D341Med (cell line): ENCODE measurements at places on chromosomes 1 and 21.

DNA sequence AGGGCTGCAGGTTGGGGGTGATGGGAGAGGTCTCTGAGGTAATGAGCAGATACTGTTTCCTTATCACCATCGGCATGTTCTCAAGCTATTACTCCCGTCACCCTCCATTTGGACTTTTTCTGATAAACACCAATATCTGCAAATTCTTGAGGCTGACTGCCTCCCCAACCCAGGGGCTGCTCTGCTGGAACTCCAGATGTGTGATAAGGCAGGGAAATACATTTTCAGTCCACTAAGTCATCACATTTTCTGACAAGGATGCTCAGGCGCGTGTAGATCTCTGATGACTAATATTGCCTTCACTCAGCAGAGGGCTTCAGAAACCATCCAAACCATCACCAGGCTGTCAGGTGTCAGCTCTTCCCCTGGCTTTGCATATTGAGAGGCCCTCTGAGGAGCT lies 215.0 kb upstream of the POU3F1 start:
- DNase-seq: no peak

DNA sequence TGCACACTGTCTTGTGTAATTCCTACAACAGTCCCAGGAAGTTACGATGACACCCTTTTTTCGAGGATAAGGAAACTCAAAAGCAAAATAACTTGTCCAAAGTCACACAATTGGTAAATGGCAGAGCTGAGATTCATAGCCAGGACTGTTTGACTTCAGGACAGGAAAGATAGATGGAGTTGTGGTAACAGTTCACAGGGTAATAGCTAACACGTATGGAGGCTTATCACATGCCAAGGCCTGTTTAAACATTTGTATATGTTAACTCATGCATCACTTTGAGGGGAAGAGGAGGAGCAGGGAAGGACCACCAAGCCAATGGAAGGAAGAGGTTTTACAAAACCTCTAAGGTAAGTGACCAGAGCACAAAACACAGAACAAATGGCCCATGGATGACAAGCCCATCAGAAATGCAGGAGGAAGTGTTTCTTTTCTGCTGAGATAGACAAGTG lies 2.8 kb downstream of the DHCR24 start:
- DNase-seq: no peak

DNA sequence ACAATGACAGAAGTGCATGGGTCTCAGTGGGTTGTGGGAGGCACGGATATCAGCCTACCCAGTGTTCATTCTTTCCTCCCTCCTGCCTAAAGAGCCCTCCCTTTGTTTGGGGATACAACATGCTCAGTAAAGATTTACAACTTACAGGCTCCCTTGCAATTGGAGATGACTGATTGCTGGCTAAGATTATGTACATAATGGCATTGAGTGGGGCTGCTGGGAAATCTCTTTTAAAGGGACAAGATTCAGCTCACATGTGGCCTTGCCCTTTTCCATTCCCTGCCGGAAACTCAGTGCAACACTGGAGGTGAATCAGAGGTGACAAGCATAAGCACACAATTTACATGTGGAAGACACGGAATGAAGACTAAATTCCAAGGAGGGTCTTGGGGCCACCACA lies 83.7 kb upstream of the CHRM3 start:
- DNase-seq: no peak

DNA sequence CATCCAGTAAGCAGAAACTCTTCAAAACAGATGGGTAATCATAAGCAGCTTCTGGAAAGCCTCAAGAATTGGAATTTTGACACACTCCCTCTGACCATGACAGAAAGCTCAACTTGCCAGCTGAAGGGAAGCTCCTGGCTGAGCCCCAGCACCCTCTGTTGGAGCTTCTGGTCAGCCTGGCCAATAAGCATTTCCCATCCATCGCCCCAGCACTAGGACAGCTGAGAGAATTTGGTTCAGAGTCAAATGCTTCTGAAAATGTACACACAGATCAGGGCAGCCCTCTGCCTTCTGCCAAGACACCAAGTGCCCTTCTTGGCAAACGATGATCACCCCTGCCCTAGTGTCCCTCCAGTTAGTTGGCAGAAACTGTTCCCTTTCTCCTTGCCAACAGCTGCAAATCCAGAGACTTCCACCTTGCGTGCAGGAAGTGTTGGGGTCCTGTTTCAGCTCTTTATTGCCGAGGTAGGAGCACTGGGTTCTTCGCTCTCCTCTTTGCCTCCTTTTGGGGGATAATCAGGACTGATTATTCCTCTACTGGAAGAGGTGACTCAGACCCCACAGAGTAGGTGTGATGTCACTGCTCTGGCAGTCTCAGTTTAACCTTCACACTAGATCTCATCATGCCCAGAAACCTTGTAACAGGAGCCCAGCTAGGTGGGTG lies 11.9 kb downstream of the PIGV start:
- no peak for DNase-seq

DNA sequence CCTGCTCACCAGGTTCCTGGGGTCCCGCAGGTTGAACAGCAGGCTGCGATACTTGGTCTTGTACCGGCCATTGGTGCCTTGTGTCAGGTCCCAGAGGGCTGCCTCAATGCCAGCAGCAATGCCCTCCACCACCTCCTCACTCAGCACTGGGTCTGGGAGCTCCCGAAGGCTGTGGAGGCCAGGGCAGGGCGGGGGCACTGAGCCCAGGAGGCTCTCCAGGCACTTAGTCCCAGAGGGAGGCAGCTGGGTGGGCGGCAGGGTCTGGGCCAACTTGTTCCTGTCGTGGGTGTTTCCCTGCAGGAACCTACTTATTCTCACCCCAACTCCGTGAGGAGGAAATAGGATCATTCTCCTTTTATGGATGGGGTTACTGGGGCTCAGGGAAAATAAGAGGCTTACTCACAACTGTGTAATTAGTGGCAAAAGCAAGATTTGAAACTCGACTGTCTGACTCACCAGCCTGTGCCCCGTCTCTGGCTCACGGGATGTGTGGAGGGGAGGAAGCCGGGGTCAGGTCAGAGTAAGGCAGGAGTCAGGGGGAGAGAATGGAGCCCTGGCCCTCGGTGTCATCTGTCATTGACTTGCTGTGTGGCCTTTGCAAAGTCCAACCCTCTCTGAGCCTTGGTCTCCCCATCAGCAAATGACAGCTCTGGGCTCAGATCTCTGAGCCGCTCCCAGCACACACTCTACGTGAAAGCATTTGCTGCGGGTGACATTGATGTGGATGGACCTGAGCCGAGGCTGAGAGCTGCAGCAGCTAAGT lies 17.2 kb downstream of the SPOCD1 start:
- DNase-seq: peak; percentile 60

DNA sequence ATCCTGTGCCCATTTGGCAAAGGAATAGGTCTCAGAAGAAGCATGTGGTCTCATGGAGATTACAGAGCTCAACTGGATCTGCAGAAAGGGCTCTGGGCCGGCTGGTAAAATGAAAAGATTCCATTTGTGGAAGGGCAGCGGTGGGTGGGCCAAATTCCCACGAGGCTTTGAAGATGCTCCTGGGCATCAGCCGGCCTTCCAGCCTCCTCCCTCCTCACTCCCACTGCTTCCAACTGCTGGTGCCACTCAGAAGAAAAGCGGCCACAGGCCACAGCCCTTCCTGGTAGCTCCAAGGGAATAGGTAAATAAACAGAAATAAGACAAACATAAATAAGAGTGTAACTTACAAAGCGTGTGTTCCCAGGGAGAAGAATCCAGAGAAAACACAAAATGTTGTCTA lies 136.3 kb upstream of the SLC44A3 start:
- no peak for DNase-seq

DNA sequence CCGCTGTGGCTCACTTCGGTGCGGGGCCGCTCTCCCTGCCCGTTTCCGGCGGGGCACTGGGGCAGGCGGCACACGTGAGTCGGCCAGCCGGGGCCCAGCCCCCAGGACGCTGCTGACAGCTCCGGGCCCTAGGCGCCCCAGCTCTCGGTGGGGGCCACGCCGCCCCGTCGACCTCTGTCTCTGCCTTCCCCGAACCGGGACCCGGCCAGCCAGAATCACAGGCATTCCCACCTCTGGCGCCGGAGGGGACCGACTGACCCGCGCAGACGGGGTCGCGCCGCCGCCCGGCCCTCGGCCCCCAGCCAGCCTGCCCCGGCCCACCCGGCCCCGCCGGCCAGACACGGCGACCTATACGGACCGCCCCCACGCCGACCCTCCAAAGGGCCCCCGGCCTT lies 755 bp downstream of the SCMH1 start:
- DNase-seq: peak; percentile 77
